Activated T-helper 1 cell treated with anti-CD3 and anti-CD28 coated beads, Interleukin-2, amount 50 U/mL, for 16 hours (primary cell): ENCODE measurements at places on chromosomes 11 and 22.

DNA sequence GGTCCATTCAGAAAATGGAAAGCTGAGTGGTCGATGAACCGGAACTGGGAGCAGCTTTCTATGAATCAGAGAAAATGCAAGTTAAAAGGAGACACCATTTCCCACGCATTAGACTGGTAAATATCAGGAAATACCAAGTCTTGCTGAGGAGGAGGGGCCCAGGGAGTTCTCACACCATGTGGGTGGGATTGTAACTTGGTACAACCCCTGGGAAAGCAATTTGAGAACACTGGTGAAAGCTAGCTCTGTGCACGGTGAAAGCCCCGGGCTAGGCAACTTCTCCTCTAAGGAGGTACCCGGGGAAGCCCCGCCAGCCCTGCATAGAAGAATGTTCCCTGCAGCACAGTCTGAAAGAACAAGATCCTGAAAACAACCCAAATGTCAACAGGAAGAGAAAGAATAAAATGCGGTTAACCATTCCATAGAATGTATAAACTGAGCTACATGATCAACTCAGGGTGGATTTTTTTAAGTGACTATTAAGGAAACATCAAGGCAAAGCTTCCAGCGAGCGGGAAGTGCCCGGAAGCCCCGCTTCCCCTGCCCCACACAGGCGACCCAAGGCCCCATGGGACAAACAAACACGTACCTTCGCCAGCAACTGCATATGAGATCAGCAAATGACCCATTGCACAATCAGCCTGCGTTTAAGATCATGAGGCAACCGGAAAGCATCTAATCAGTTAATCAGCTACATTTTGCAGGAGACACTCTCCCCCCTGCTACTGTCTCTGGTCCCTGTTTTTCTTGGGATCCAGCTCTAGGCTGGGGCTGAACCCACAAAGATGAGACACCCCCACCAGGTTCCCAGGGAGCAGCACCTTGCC is 11.3 kb downstream of the SHANK2 start:
- no peak for DNase-seq

DNA sequence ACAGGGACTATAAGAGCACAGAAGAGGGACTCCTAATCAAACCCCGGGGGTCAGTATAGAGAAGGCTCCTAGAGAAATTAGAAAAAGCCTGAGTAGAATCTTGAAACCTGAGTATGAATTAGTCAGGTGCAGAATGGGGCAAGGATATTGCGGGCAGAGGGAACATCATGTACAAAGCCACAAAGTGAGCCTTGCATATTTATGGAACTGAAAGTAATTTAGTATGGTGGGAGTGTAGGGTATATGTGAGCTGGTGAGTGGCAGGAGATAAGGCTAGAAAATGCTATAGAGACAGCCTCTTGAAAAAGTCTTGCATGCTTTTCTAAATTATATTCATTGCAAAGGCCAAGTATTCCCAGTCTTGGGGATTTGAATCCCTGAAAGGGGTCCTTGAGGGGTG is 93.7 kb downstream of the STIM1 start:
- DNase-seq, result no peak

DNA sequence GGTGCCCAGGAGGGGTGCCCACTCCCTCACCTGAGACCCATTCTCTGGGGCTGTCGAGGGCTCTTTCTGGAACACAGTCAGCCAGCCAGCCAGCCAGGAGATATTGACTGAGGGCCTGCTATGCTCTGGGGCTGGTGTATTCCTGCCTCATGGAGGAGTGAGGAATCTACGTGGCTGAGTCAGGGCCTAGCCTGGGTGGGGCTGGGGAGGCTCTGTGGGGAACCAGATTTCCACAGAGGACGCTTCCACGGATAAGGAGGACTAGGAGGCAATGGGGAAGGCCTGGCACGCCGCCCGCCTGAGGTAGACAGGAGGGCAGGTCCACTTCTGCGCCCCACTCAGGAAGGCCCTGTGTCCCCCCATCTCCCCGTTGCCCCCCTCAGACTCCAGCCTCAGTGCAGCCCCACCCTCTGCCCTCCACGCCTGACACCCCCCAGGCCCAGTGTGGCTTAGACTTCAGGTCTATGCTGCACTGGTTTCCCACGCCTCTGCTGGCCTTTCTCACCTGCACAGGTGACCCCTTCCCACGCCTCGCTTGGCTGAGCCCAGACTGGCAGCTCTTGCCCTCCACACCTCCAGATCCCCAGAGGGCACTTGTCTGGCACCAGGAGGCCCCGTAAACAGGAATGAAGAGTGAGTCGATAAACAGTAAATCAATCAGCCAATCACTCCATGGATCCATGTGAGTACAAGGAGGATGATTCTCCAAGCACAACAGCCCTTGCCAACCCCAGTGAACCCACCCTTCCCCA is 37.5 kb downstream of the MACROD1 start:
- no peak for DNase-seq

DNA sequence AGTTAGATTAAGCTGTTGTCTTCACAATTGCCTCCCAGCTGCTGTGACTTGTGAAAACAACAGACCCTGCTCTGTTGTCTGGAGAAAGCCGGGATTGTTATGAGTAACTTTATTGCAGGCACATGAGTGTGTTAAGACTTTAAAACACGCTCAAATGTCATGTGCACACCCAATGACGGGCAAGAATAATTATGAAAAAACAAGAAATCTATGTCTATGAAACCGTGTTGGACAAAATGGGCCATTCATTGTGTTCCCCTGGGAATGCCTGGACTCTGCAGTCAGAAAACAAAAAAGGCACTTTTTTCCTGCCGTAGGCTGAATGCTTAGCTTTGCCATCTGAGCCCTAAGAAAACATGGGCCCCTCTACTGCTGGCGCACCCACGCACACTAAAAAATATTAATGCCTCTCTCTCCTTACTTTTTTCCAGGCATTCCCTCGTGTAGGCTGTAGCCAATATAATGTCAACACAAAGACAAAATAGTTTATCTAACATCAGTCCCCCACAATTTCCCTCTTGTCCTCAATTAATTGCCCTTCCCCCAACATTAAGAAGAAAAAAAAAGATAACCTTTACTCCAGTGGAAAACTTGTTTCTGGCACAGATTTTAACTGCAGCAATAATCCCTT is 207.9 kb downstream of the SOX6 start:
- DNase-seq, result no peak

GRCh38 chr11:102610200-102610599 is 14.9 kb downstream of the MMP20 start:
- no peak for DNase-seq

- no peak for DNase-seq
These were observed 75.1 kb downstream of the BUD13 start for GRCh38 chr11:116697639-116698038.

DNA sequence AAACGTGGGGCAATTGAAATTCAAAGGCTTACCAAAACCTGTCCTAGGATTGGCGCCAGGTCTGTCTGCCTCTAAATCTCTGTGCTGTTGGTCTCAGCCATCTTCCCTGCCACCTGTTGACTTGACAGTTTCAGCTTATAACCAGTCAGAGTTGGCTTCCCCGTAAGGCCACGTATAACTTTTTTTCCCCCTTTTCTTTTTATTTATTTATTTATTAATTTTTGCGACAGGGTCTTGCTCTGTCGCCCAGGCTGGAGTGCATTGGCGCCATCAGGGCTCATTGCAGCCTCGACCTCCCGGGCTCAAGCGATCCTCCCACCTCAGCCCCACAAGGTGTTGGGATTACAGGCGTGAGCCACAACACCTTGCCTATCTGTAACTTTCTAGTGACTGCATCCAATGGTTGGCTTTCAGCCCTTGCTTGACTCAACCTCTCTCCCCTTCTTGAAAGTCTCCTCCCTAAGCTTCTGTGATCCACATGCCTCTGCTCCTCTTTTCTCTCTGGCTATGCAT is 1.4 kb upstream of the SYVN1 start:
- DNase-seq, result no peak

- no peak for DNase-seq
These were observed 12.0 kb downstream of the FAM111A start for GRCh38 chr11:59154610-59155009.

DNA sequence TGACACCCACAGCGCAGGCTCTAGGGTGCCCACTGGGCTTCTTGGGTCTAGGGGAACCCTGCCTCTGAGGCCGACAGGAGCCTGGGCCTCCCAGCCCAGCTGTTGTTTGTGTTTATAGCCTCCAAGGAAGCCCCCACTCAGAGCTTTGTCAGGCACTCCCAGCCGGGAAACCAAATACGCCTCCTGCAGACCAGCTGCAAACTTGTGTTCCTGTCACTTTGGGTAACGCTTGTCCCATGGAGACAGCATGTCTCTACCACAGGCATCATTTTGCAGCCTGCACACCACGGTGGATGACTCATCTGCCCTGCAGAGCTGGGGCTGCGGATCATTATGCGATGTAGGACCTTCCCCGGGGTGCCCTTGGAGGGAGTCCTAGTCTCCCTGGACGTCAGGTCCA is 40.6 kb upstream of the CRYBB3 start:
- no peak for DNase-seq

GRCh38 chr11:14503023-14503422 is 3.4 kb upstream of the COPB1 start:
- no peak for DNase-seq

DNA sequence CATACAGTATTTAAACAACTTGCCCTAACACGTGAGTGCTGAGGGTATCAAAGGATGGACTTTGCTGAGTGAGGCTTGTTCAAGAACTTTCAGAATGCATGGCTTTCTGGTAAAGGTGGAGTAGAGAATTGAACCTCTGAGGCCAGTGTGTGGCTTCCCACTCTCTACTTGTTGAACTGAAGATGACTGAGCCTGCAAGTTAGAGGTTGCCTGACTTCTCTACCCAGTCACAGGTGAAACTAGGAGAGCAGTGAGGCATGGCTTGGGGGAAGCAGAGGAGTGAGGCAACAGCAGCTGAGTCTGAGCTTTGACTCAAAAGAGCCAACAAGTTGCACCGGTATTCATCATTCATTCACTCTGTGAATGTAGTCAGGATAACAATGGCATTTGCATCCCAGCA is 256.4 kb upstream of the SESN3 start:
- no peak for DNase-seq

DNA sequence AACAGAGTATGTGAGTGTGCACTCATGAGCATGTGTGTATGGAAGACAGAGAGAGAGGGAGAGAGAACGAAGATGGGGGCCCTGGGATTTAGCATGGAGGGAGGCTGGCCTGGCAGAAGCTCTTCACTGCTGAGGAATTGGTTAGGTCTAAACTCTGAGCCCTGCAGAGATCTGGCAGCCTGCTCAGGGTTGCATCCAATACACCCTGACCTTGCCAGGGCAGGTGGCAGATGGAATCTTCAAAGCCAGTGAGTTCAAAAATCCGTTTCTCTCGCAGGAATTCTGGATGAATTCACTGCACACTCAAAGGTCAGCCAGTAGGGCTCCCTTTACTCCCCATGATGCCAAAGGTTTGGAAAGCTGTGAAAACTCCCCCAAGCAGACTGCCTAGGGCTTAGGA is 61.4 kb upstream of the OLFML1 start:
- no peak for DNase-seq

DNA sequence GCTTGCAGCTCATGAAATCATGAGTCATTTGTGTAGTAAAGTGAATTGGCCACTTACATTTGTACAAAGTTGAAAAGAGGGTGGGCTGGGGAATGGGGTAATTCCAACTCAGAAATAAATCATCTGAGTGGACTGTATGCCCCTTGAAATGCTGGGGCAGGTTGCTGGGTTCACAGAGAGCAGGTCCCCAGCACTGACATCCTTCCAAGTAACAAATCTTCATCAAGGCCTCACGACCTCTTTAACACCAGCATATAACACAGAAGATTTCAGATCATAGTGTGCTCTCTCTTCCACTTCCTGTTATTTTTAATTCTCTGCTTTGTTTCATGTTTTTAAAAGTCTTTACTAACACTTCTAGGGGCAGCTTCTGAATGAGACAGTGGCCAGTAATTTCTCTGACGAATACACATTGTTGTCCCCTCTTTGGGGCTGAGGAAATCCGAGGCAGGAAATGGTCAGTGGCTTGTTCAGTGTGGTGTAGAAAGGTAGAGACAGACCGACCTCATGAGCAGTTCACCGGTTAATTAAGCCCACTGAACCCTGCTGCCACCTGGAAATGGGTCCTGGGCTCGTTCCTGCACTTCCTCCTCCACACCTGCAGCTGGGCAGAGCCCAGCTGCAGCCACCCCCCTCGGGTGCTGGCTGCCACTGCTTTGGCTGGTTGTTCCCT is 127.7 kb downstream of the MAML2 start:
- no peak for DNase-seq

- no peak for DNase-seq
These were observed 608 bp downstream of the NIPSNAP1 start for GRCh38 chr22:29580200-29580810.

DNA sequence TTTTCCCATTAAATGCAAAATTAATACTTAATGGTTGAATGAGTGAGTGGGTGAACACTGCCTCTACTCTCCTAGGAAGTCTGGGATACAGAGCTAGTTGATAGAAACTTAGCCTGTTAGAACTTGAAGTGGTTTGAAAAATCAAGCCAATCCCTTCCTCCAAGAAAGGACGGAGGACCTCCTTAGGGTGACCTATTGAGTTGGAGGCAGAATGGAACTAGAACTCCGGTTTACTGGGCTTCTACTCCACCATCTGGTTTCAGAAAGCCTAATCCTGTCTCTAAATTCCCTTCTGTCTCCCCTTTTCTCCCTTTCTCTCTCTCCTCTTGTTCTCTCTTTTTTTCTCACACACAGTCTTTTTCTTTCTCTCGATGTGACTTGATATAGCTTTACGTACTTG is 19.6 kb upstream of the IL18BP start:
- no peak for DNase-seq

DNA sequence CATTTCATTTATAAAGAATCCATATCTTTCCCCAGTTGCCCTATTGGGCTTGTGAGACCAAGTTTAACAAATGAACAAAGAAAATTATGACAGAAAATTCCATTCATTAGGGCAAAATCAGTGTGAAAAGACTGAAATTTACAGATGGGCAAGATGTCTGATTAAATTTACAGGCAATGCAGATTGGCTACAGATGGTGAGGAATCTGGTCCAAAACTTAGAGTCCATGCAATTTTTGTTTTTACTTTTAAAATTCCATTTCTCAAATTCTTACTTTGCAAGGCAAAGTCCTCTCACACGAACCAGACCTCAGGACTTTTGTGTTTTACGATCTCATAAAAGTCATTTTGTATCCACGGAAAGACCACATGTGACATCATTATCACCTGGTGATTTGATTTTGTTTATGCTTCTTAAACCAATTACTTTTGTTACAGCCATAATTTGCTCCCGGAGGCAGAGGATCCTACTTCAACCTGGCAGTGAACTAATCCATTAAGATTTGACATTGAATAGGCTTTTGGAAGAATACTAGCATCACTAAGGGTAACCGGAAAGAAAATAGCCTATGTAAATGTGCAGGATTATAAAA is 843.7 kb upstream of the CHORDC1 start:
- no peak for DNase-seq

DNA sequence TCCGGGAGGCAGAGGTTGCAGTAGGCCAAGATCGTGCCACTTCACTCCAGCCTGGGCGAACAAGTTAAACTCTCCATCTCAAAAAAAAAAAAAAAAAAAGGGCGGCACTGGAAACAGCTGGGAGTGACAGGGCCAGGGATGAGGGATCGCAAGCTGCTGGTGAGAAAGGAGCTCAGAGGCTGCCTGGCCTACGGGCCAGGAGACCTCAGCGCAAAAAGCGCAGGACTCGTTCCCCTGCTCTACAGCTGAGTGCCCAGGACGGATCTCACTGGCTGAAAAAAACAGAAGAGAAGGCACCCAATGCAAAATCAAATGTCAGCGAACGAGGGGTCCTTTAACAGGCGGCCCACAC is 650 bp upstream of the NUP50 start:
- no peak for DNase-seq
